Adrenal gland (tissue), 19 donors: ENCODE measurements at places on chromosomes 5 and 9. TPM values are rescaled to one million over a fixed set of nuclear protein-coding genes. Genes with fewer than 3 reads are reported as not detected.

- H3K4me1 ChIP-seq, result no peaks in the 10 kb centered on the region
- DNase-seq, result no peak
- H3K36me3 ChIP-seq, result no peaks in the 10 kb centered on the region
- H3K27ac ChIP-seq, result no peak overlapping the region
- no peak overlapping the region for H3K4me3 ChIP-seq
Observed at GRCh38 chr5:25435882-25436281, 791.1 kb upstream of the CDH10 start.

DNA sequence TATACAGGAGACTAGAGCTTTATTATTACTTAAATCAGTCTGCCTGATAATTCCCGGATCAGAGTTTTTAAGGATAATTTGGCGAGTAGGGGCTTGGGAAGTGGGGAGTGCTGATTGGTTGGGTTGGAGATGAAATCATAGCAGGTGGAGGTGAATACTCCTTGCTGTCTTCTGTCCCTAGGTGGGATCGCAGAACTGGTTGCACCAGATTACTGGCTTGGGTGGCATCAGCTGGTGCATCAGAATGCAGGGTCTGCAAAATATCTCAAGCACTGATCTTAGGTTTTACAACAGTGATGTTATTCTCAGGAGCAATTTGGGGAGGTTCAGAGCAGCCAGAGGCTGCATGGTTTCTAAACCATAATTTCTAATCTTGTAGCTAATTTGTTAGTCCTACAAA is 68.1 kb downstream of the KIF4B start:
- H3K4me3 ChIP-seq, result no peak overlapping the region
- no peaks in the 10 kb centered on the region for H3K27me3 ChIP-seq
- no peak overlapping the region for H3K27ac ChIP-seq
- no peaks in the 10 kb centered on the region for H3K4me1 ChIP-seq
- DNase-seq, result no peak
- H3K36me3 ChIP-seq, result no peaks in the 10 kb centered on the region

DNA sequence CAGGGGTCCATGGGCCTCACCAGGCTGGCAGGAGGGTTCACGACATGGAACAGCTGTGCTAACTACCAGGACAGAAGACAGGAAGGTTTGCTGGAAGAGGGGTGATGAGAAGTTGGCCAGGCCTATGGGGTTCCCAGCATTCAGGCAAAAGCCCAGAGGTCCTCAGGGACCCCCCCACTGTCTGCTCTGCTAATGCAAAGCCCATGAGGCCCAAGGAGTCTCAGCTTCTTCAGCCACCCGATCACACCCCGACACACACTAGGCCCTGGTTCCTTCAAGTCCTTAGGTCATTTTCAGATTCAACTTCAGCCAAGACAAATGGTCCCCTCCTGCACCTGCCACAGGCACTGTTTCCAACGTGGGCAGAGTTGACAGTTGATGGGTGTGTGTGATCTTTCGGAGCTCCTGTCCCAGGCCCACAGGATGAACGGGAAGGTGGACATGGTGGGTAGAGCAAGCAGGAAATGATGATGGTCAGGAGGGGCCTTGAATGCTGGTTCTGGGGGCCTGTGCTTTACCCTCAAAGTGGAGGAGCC is 20.4 kb downstream of the ADAMTS2 start:
- H3K4me3 ChIP-seq, result no peak overlapping the region
- no peak overlapping the region for H3K27ac ChIP-seq
- H3K36me3 ChIP-seq, result no peaks in the 10 kb centered on the region

DNA sequence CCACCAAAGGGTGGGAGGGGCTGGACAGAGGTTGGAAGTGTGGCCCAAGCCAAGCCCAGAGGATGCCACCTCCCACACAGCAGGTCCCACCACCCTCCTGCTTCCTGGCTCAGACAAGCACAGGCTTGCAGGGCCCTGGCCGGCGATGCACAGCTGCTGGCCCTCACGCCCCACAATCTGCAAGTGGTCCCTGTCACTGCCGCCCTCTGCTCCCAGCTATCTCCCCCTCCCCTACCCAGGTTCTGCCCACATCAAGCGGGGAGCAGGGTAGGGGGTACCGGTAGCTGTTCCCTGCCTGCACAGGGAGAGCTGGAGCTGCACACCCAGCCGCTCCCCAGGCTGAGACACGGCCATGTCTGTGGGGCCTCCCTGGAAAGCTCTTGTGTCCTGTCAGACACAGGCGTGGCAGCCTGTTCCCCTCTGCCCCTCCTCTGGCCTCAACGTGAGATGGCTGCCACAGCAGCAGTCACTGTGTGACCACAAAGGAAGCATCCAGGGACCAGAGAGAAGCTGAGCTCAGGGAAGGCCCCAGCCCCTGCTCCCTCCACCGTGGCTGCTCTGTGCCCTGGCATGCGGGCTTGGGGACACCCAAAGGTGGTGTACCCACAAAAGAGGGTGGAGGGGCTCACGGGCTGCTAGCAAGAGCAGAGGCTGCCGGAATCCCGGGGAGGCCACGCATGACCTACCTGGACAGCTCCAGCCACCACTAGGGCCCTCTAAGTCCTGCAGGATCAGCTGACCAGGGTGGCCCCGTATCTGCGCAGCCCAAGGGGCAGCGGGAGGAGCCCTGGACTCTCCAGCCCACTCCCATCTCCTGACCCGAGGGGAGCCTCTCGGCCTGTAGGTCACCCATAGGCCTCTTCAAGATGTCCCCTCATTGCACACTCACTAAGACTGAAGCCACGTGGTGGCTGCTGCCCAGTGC is 10.9 kb upstream of the ZDHHC11 start:
- H3K4me3 ChIP-seq, result no peak overlapping the region
- peaks cover 31% of the 10 kb centered on the region for H3K36me3 ChIP-seq
- H3K4me1 ChIP-seq, result no peaks in the 10 kb centered on the region
- DNase-seq, result no peak
- no peaks in the 10 kb centered on the region for H3K27me3 ChIP-seq

DNA sequence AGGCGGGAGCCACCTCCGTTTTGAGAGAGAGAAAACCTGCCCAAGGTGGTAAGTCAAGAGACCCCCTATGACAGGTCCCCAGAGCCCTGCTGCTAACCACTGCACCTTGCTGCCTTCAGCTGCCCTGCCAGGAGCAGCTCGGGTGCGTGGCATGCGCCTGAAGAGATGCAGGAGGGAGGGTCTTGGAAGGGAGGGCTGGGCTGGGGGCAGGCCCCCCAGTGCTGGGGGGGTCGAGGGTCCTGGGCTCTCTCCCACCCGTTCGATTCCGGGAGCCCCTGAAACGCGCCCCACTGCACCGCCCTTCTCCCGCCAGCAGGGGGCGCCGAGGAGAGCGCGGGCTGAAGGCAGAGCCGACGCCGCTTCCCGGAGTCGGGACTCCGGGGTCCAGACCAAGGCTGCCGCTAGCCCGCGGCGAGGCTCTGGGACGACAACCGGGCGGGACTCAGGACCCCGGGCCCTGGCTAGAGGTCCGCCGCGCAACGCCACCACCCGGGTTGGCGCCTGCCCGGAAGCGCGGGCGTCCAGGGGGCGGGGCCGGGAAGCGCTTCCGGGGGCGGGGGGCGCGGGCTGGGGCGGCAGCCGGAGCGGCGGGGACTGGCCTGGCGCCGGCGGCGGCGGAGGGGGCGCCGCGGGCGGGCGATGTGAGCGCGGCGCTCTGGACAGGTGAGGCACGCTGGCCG is at the start of gene ZBTB34:
Gene ZBTB34, plus strand, starts transcription at position 563 of the 680 bp plus-strand sequence. CDS start 18,761 bp downstream, outside the sequence.
- peaks cover 9% of the 10 kb centered on the region for H3K36me3 ChIP-seq
- H3K4me3 ChIP-seq, result peak within 1 kb of the TSS; percentile 83
- H3K27me3 ChIP-seq, result no peaks in the 10 kb centered on the region
- peak within 1 kb of the TSS; percentile 86 for H3K27ac ChIP-seq
- H3K4me1 ChIP-seq, result peaks cover 6% of the 10 kb centered on the region

GHR gene
- total RNA-seq, result 13.4 TPM

IL17B gene
- 2.9 TPM for total RNA-seq
